ENCODE measurements at places on chromosomes 13 and 19.

DNA sequence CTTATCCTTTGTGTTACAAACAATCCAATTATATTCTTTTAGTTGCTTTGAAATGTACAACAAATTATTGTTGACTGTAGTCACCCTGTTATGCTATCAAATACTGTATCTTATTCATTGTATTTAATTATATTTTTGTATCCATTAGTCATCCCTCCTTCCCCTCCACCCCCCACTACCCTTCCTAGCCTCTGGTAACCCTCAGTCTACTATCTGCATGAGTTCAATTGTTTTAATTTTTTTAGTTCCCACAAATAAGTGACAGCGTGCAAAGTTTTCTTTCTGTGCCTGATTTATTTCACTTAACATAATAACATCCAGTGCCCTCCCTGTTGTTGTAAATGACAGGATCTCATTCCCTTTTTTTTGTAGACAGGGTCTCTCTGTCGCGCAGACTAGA lies 4.5 kb downstream of the SAE1 start:
- no peak for DNase-seq
- H3K27me3 ChIP-seq, result no peaks in the 10 kb centered on the region
- H3K27ac ChIP-seq, result no peak overlapping the region
- peaks cover 18% of the 10 kb centered on the region for H3K4me1 ChIP-seq
- H3K36me3 ChIP-seq, result no peaks in the 10 kb centered on the region
- H3K4me3 ChIP-seq, result no peak overlapping the region

GRCh38 chr19:38733241-38733492 lies 11.1 kb downstream of the CAPN12 start:
- H3K4me1 ChIP-seq, result peaks cover 5% of the 10 kb centered on the region
- no peak overlapping the region for H3K4me3 ChIP-seq
- no peak for DNase-seq
- H3K27me3 ChIP-seq, result no peaks in the 10 kb centered on the region
- peak overlapping the region; percentile 72 for H3K27ac ChIP-seq

- H3K4me1 ChIP-seq, result no peaks in the 10 kb centered on the region
- H3K27ac ChIP-seq, result no peak overlapping the region
- no peak for DNase-seq
Measured at GRCh38 chr13:95182570-95183265, 118.5 kb downstream of the ABCC4 start.

GRCh38 chr13:94708031-94708859 lies 4.1 kb downstream of the SOX21 start:
- no peak overlapping the region for H3K4me3 ChIP-seq
- DNase-seq, result no peak
- no peak overlapping the region for H3K27ac ChIP-seq
- no peaks in the 10 kb centered on the region for H3K4me1 ChIP-seq
- H3K27me3 ChIP-seq, result no peaks in the 10 kb centered on the region

DNA sequence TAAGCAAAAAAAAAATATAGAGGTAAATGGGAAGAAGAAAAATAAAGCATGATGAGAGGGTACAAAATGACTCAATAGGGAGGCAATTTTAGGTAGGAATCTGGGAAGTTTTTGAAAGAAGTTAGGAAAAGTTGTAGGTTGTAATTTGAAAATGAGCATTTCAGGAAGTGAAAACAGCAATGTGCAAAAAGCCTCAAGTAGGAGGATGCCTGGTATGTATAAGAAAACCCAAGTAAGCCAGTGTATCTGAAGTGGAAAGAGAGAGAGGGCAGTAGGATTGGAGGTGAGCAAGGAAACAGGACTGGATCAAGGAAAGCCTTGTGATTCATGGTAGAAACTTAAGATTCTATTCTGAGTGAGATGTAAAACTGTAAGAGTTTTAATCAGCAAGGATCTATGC lies 121.6 kb upstream of the SPRY2 start:
- DNase-seq, result no peak
- H3K4me3 ChIP-seq, result no peak overlapping the region
- H3K27me3 ChIP-seq, result no peaks in the 10 kb centered on the region
- no peak overlapping the region for H3K27ac ChIP-seq
- H3K36me3 ChIP-seq, result no peaks in the 10 kb centered on the region

GRCh38 chr13:104534847-104535246 lies 1468.6 kb upstream of the SLC10A2 start:
- DNase-seq, result no peak
- no peaks in the 10 kb centered on the region for H3K36me3 ChIP-seq
- H3K27ac ChIP-seq, result no peak overlapping the region

DNA sequence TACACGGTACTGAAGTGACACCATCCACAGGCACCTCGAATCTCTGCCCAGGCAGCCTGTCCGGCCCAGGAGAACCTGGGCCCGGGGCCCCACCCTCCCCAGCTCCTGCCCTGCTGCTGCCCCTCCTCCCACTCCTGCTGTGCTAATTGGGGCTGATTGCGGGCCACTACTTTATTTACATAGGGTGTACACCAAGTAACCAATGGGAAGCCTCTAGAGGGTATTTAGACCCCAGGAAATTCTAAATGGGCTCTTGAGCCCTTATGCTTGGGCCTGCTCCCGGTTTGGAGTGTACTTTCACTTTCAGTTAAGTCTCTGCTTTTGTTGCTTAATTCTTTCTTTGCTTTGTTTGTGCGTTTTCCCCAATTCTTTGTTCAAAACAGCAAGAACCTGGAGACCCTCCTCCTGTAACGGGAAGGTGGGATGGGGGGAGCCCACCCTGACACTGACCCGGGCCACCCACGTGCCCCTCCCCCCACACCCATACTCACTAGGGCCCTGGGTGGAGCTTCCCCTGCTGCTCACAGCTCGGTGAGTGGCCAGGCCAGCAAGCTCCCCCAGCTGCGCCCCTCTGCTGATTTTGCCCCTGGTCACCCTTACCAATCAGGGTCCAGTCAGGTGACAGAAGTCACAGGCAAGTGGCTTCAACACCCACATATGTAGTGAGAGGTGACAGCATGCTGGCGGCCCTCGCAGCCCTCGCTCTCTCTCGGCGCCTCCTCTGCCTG lies 9.4 kb downstream of the SCGB2B2 start:
- DNase-seq, result no peak
- no peaks in the 10 kb centered on the region for H3K4me1 ChIP-seq
- no peak overlapping the region for H3K4me3 ChIP-seq

- no peaks in the 10 kb centered on the region for H3K4me1 ChIP-seq
- no peak overlapping the region for H3K4me3 ChIP-seq
- H3K27ac ChIP-seq, result no peak overlapping the region
- H3K27me3 ChIP-seq, result no peaks in the 10 kb centered on the region
- no peaks in the 10 kb centered on the region for H3K36me3 ChIP-seq
- DNase-seq, result no peak
Measured at GRCh38 chr19:29278716-29279115, 65.8 kb upstream of the UQCRFS1 start.

GRCh38 chr13:95784900-95785290 lies 108.0 kb downstream of the DNAJC3 start:
- DNase-seq, result no peak
- H3K4me3 ChIP-seq, result no peak overlapping the region
- no peak overlapping the region for H3K27ac ChIP-seq
- no peaks in the 10 kb centered on the region for H3K4me1 ChIP-seq
- H3K27me3 ChIP-seq, result no peaks in the 10 kb centered on the region
- H3K36me3 ChIP-seq, result peaks cover 46% of the 10 kb centered on the region

- no peak overlapping the region for H3K4me3 ChIP-seq
- no peak for DNase-seq
- no peaks in the 10 kb centered on the region for H3K4me1 ChIP-seq
- no peaks in the 10 kb centered on the region for H3K36me3 ChIP-seq
Measured at GRCh38 chr19:1081301-1082164, 13.6 kb downstream of the POLR2E start.

DNA sequence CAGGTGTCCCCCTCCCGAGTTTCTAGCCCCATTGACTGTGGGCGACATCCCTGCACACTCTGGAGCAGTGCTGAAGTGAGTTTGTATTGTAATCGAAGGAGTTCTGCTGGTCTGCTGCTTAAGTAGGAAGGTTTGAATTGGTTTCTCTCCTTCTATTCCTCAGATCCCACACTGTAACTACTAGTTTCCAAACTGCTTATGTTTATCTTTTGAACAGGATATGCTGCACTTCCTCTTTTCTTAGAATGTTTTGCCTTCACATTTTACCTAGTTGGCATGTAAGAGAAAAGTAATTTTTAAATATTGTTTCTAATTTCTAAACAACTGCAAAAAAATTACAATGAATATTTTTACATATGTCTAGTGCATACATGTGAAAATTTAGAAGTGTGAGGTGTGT lies 511.8 kb downstream of the KLF12 start:
- no peak overlapping the region for H3K27ac ChIP-seq
- H3K4me1 ChIP-seq, result peaks cover 17% of the 10 kb centered on the region
- no peaks in the 10 kb centered on the region for H3K36me3 ChIP-seq
- DNase-seq, result no peak
- no peak overlapping the region for H3K4me3 ChIP-seq

DNA sequence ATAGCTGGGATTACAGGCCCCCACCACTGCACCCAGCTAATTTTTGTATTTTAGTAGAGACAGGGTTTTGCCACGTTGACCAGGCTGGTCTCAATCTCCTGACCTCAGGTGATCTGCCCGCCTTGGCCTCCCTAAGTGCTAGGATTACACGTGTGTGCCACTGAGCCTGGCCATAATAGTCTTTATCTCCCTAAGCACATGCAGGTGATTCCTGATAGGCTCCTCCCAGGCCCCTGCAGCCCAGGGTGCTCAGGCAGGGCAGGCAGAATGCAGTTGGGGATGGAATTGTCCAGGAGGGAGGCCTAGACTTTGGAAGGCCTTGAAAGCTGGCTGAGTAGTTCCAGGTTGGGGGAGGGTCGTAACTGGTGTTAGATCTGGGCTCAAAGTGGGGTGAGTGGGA lies 8.5 kb downstream of the ZNF526 start:
- no peak overlapping the region for H3K27ac ChIP-seq
- H3K4me3 ChIP-seq, result no peak overlapping the region
- no peaks in the 10 kb centered on the region for H3K36me3 ChIP-seq
- DNase-seq, result no peak
- H3K4me1 ChIP-seq, result peaks cover 8% of the 10 kb centered on the region

GRCh38 chr13:65093357-65093756 lies 2136.8 kb downstream of the PCDH9 start:
- H3K36me3 ChIP-seq, result no peaks in the 10 kb centered on the region
- no peak overlapping the region for H3K27ac ChIP-seq
- no peak overlapping the region for H3K4me3 ChIP-seq
- no peak for DNase-seq
- no peaks in the 10 kb centered on the region for H3K4me1 ChIP-seq

GRCh38 chr13:51336746-51337145 lies 2.7 kb upstream of the SERPINE3 start:
- no peak for DNase-seq
- H3K4me3 ChIP-seq, result no peak overlapping the region
- no peaks in the 10 kb centered on the region for H3K27me3 ChIP-seq

DNA sequence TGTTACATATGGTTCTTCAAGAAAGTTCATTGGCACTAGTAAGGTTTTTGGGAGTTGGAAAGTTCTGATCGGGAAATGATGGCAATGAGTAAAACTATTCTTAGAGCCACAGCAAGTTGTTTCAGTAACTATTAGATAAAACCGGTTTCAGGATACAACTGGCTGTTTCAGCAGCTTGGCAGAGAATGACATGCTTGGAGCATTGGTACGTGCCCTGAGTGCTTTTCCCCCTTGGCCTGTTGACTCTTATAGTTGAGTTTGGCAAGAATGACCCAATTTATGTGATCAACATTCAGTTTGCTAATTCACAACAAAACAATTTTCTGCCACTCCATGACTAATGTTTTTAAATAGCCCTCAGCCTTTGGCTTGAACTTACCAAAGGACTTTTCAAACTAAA lies 10.8 kb upstream of the ZNF491 start:
- H3K4me1 ChIP-seq, result no peaks in the 10 kb centered on the region
- no peaks in the 10 kb centered on the region for H3K27me3 ChIP-seq
- H3K27ac ChIP-seq, result no peak overlapping the region
- H3K4me3 ChIP-seq, result no peak overlapping the region

DNA sequence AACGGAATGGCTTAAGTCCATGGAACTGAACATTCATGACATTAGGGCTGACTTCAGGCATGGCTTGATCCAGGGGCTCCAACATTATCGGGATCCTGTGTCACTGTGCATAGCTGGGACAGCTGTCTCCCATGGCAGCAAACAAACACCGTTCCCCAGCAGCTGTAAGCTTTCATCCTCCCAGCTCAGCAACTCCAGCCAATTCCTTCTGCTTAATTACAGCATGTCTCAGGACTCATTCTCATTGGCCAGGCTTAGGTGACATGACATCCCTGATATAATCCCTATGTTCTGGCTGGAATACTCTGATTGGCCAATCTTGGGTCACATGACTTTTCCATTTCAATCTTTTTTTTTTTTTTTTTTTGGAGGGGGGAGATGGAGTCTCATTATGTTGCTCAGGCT lies 10.9 kb upstream of the TLE5 start:
- no peaks in the 10 kb centered on the region for H3K36me3 ChIP-seq
- H3K4me3 ChIP-seq, result no peak overlapping the region
- no peaks in the 10 kb centered on the region for H3K4me1 ChIP-seq
- no peaks in the 10 kb centered on the region for H3K27me3 ChIP-seq
- H3K27ac ChIP-seq, result no peak overlapping the region
- DNase-seq, result peak; percentile 63

DNA sequence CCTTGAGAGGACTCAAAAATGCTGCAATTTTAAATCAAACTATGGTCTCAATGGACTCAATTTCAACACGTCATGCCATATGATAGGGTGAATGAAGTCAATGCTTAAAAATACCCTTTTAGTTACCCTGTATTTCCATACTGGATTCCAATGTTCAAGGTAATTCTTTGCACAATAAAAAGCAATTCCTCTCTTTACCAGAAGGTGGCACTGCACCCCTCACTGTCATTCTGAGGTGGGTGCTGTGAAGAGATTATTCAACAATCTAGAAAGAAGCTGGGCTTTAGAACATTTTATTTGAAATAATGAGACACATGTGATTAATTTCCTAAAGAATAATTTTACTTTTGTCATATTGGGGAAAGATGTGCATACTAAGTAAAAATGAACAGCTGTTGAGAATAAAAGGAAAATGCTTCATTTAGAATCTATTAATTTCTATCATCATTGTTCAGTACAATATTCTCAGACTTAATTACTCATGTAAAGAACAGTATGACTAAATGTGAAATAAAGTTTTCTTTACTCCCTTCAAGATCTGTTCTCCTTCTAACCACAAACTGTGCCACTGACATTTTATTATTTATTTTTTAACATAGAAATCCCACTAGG lies 789.1 kb downstream of the GPC5 start:
- no peaks in the 10 kb centered on the region for H3K4me1 ChIP-seq
- H3K27me3 ChIP-seq, result no peaks in the 10 kb centered on the region
- DNase-seq, result no peak
- H3K4me3 ChIP-seq, result no peak overlapping the region
- no peaks in the 10 kb centered on the region for H3K36me3 ChIP-seq
